ENCODE measurements at places on chromosomes 5 and 9.

DNA sequence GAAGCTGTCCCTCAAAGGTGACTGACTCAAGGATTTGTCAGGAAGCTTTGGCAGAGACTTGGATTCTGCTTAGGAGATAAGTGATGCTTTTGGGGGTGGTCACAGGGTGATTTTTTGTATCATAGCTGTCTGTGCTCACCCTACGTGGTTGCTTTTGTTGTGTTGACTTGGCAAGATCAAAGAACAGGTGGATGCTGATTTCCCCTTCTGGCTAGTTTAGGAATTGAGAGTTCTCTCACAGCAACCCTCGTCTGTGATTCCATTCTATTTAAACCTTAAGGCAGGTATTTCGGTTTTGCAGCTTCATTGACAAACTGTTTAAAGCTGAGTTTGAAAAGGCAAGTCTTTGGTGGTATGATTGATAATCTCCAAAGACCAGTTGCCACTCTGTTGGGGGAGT lies 27.2 kb downstream of the ARHGAP26 start:
- no peak for DNase-seq

DNA sequence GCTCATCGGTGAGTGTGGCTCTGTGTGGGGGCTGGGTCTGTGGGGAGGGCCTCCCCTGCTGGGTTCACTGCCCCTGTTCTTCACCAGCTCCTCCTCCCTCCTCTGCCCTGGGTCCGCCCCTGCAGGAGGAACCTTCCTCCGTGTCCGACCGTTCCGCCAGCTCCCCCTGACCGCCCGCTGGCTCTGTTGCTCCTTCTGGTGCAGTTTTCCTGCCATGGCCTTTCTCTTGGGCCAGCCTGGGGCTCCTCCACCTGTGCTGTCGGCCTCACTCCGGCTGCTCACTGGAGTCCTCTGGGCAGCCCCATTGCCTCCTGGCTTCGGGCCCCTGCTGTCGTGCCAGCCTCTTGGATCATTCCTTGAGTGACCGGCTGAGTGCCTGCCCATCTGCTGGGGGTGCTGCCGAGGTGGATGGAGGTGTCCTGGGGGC lies 12.3 kb downstream of the RNU6ATAC start:
- no peak for DNase-seq

GRCh38 chr9:80491086-80491696 lies 919.4 kb downstream of the TLE4 start:
- DNase-seq: no peak

DNA sequence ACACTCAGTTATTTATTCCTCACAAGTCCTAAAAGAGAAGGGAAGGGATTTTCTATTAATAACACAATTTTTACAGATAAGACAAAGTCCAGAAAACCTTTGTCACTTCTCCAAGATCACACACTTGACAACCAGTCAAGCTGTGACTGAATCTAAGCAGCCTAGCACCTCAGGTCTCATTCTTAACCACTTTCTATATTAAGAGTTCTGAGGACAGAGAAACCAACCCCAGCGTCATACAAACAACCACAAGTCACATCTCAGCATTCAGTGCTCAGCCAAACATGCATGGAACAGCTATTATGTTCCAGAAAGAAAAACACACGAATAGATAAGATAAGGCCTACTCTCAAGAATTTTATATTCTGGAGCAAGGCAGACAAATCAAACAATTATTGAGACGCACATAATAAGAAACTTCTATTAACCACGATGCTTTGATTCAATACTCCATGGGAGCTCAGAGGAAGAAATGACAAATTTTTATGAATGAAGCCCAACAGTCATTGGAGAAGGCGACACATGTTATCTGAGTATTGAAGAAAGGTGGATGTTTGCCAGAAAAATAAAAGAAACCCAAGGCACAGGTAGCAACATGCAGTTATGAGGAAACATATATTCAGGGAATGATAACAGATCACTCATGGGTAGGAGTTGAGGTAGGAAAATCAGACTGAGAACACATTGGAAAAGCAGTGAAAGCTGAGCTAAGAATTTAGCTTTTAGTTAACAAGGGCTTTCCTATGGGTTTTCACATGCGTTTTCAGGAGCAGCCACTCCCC lies 113.1 kb downstream of the HTR4 start:
- DNase-seq: no peak

DNA sequence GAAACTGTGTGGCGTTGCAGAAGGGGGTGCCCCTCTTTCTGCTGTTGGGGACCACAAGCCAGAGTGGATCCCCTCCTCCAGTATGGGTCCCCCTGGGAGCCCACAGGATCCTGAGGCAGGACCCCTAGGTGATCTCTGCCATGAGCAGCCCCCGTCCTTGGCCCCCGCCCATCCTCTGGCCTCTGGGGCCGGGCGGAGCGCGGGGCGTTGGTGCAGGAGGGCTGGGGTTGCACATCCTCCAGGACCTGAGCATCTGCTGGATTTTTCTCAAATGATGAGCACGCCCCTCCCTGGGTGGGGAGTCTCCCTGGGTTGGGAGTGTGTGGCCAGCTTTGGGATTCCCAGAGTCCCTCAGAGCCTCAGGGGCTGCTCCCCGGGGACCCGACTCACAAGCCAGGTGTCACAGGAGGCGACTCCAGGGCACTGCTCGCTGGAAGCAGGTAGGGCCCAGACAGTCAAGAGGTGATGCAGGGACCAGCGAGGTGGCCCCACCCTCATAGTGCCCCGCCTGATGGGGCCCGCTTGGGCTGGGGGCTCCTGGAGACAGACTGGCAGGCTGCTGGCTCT lies 26.7 kb upstream of the UBAC1 start:
- no peak for DNase-seq

DNA sequence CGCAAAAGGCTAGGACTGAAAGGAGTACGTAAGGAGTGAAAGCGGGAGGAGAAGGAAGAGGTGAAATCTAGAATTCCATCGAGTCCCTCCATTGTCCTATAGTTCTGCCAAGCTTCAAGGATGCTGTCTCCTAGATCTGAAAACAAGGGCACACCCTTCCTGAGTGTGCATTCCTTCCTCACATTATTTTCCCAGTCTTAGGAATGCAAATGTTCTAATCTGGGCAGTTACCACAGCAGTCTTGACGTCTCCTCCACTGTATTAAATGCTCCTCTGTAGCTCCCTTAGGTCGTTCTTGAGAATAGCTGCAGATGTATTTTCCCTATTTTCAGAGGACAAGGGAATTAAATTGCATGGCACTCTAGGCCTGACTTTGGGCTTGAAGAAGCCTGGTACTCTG lies 127.6 kb downstream of the SLIT3 start:
- no peak for DNase-seq

GRCh38 chr5:179217956-179218942 lies 127.0 kb downstream of the ADAMTS2 start:
- no peak for DNase-seq

DNA sequence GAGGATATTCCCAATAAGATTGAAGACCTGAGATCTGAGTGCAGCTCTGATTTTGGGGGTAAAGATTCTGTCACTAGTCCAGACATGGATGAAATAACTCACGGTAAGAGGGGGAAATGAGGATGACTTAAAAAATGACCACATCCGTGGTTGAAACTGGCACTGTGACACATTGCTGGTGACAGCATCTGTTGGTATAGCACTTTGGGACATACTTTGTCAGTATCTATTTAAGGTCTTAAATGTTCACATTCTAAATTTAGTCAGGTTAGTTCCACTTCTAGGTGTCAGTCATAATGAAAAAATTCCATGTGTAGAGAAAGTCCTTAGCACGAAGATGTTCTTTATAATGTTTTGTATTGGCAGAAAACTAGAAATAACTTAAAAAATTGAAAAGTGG lies 70.9 kb downstream of the GAPVD1 start:
- no peak for DNase-seq

DNA sequence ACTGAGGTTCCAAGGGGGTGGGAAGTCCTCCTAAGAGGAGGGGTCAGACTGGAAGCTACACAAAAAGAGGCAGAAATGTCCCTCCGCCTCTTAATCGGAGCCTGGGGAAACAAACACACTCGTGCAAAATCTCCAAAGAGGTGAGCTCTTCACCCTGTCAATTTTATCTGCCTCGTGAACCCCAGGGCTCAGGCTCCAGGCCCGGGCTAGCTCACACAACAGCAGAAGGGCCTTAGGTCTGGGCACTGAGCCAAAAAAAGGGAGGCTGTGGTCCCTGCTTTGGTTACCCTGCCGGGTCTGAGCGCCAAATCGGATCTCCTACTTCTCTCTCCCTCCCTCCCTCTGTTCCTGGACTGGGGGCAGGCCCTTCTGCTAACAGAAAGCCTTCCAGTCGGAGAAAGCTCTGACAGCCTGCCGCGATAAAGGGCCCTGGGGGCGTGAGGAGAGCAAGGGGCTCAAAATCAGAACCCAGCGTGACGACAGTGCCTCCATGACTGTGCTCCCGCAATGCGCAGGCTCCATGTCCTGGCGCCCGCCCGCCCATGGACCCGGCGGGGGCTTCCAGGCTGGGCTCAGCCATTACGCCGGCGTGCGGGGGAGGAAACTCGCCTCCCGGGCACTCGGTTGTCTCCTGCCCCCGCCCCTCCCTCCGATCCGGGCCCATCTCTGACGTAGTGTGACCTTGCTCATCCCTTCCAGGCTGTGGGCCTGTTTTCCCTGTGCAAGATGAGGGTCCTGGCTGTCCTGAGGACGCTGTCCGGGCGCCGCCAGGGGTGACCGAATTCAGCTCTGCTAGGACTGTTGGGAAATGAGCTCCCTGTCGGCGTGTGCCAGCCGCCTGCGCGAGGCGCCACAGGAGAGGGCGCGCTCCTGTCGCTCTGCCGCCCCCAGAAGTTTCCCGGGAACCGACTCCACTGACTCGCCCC lies 865 bp upstream of the SLC22A4 start:
- peak; percentile 63 for DNase-seq

GRCh38 chr5:24644761-24645160 lies at the start of gene CDH10:
Gene CDH10 (minus strand): TSS chr5:24644978. CDS start chr5:24593490, 51,488 bp downstream.
- DNase-seq: no peak

GRCh38 chr5:65923339-65923738 lies 3.0 kb upstream of the ERBIN start:
- DNase-seq: no peak

GRCh38 chr9:123712399-123712798 lies 217.5 kb downstream of the DENND1A start:
- DNase-seq: no peak

GRCh38 chr5:37086466-37087173 lies 162.6 kb downstream of the CPLANE1 start:
- DNase-seq: no peak

GRCh38 chr5:66892716-66893115 lies 296.5 kb downstream of the MAST4 start:
- no peak for DNase-seq

- no peak for DNase-seq
Measured at GRCh38 chr5:113047733-113048652, 71.4 kb downstream of the DCP2 start.

- DNase-seq: no peak
Measured at GRCh38 chr5:140010798-140011197, 32.3 kb downstream of the NRG2 start.

Measured in CD4-positive, alpha-beta T cell treated with Interferon alpha-2 for 1 hour (primary cell).